Type B pancreatic cell (in vitro differentiated cells): ENCODE measurements at places on chromosomes 6 and 20. TPM values are rescaled to one million over a fixed set of nuclear protein-coding genes. Genes with fewer than 3 reads are reported as not detected.

GRCh38 chr6:135985471-135985870, 134.0 kb downstream of the PDE7B start:
- DNase-seq, result no peak

DNA sequence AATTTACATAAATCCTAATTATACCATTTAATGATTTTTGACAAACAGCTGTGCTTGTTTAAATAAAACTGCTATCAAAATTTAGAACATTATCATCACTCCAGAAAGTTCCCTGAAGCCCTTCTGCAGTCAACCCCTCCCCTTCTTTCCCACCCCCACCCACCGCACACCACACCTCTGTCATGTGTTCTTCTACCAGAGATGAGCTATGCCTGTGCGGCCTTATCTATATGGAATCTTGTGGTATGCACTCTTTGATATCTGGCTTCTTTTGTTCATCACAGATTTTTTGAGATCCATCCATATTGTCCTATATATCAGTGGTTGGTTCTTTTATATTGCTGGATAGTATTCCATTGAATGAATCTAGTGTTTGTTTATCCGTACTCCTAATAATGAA, 7.2 kb downstream of the MYLIP start:
- DNase-seq, result no peak

DNA sequence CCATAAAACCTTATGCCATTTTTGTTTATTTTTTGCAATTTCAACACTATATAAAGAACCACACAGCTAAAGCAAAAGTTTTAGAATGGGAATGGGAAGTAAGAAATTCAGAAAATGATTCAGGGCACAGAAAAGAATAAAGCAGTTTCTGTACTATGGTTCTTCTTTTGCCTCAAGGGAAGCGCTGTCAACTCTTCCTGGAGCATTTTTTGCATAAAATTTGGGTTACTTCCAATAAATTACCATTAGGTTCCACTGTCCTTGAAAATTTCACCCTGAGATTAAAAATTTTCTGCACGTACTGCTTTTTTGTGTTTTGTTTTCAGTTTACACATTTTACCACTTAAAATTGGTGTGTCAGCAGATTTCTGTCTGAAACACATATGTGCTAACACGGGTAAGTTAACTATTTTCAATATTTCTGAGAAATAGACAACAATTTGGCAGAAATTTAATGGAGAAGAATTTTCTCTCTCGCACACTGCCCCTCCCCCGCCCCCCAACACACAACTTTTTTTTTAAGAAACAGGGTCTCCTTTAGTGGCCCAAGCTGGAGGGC, 79.6 kb downstream of the ADAT2 start:
- no peak for DNase-seq

Gene RHAG
- total RNA-seq, result not detected in 2 replicates

Gene ANKRD6
- total RNA-seq, result 33.0 and 34.0 TPM in 2 replicates

Gene RBM24
- total RNA-seq, result 0.88 and 4.2 TPM in 2 replicates

Gene SMLR1
- 0.53 and 1.3 TPM in 2 replicates for total RNA-seq

Gene EEF1A2
- total RNA-seq, result 20.5 and 30.2 TPM in 2 replicates
